ENCODE measurements at places on chromosomes 16 and 17.

DNA sequence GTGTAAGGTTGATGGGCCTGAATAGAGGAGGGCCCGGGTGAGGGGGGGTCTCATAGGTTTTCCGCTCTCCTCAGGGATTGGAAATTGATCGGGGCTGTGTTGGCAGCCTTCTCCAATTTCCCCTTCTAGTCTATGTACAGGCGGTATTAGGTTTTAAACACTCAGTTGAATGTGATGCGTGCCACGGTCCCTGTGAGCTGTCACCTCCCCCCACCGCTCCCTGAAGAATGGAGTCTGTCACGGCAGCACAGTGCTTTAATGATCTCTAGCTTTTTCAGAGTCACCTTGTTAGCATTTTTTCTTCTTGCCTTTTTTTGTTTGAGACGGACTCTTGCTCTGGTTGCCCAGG, 800 bp downstream of the COX4I1 start:
- no peak for DNase-seq

DNA sequence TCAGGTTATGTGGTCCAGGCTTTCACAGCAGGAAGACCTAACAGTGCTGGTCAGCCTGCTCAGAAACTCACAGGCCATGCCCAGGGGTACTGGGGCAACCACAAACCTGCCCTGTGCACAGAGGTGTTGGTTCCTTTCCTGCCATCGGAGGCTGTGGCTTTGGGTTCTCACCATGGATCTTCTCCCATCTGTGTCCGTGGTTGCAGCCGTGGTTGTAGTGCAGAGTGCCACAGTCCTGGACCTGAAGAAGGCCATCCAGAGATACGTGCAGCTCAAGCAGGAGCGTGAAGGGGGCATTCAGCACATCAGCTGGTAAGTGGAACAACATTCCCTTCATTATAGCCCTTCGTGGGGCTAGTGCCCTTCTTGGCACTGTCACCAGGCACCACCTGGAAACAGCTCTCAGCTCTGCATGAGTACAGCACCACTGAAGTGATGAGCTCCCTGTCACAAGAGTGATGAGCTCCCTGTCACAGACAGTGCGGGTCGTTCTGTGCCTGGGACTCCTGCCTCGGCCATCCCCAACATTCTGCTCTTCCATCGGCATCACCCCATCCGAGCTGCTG, 2.0 kb downstream of the SNRNP25 start:
- DNase-seq, result no peak

DNA sequence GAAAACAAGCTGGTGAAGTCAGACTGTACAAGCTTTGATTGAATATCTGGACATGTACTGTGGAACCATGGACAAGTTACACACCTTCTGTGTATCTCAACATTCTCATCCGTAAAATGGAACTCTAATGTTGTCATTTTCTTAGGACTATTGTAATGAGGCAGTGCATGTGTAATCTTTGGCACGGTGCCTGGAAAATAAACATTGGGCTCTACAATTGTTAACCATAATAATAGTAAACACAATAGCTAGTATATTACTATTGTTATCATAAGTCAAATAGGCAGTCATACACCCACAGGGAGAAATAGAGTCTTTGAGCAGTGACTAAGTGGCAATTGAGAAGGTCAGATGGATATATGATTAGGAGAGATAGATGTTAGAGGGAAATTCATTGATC, 39.8 kb upstream of the ANKFN1 start:
- no peak for DNase-seq

- no peak for DNase-seq
Observed at GRCh38 chr17:30832438-30833124, 815 bp downstream of the ATAD5 start.

DNA sequence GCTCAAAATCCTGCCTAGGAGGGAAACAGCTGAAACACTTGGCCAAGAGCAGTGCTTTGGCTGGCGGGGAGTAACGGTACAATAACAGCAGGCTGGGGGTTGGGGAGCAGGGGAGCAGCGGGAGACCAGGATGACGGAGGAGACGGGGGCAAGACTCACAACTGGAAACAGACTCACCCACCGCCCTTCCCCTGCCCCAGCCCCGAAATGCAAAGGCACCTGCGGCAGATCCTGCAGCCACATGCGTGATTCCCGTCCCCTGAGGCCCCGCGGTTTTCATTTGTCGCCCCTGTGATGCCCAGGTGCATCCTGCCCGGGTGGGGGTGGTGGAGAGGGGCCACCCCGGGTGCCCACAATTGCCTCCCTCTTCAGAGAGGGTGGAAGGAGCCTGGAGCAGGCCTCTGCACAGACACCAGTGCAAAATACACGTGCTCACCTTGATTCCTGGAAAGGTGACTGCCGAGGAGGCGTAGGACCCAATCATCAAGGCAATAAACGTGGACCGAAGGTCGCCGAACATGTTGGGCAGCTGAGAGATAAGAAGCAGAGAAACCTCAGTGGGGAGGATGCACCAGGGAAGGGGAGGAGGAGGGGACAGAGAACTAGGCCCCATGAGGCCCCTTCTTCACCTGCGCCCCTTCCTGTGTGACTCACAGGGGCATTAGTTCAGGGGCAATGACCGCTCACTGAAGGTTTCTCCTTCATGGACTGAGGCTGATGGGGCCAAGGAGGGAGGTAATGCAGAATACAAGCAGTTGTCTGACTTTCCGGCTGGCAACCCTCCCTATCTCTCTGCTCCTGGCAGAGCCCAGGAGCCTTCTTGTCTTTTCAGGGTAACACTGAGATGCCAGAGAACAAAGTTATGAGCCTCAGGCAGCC, 30.4 kb upstream of the PITPNA start:
- DNase-seq, result no peak

DNA sequence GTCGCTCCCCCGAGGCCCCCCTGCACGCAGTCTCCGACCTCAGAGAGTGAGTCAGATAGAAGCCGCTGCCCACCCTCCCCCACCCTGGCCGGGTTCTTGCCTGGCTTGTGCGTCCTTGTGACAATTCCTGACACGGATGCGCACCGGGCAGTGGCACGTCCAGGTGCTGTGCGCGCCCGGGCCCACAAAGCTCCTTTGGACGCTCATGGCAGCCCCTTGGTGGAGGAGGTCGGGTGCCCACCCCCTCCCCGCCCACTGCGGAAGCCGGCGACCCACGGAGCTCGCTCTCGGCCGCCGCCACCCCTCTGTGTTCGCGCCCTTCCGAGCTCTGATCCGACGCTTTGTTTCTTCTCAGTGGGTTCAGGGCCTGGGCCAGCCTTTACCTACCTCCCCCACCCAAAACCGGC, 662 bp upstream of the TUBB3 start:
- no peak for DNase-seq

- DNase-seq, result no peak
Observed at GRCh38 chr16:15677447-15677846, 27.4 kb downstream of the NDE1 start.

- DNase-seq, result no peak
Observed at GRCh38 chr16:57356547-57356946, 2.0 kb upstream of the CCL22 start.

- no peak for DNase-seq
Observed at GRCh38 chr16:49825041-49825440, 30.9 kb downstream of the ZNF423 start.

GRCh38 chr17:30534938-30535921, 58.0 kb downstream of the GOSR1 start:
- no peak for DNase-seq

- no peak for DNase-seq
Observed at GRCh38 chr17:1644493-1645206, 882 bp downstream of the SCARF1 start.

DNA sequence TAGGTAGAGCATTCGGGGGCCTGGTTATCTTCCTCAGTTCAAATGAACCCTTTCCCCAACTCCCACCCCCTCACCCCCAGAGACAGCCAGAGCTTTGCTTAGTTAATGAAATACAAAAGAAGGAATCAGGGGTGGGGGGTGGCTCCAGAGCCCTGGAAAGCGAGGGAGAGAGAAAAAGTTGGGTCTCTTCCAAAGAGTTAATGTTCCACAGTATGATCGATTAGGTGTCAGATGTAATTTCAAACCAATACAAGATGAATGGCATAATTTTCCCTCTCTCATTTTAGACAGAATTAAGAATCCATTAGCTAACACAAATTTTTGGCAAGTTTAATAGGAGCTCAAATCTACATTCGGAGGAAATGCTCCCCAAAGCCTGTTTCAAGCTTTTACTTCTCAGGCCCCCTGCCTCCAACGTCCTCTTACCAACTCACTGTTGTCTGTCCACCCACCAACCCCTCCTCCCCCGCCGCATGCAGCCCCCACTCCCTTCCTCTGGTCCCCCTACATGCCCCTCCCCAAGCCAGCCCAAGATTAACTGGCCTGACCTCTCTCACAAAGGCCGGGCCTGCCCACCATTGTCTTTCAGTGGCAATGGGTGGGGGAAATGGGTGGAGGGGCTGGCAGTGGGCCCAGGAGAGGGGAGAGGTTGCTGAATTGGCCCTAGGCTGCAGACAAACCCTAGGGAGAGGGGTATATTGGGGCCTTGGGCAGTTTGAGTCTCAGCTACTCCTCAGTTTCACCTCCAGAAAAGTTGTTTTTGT, 28.2 kb downstream of the NEUROD2 start:
- DNase-seq, result no peak

- no peak for DNase-seq
Observed at GRCh38 chr16:12805066-12805465, 1.4 kb upstream of the CPPED1 start.

DNA sequence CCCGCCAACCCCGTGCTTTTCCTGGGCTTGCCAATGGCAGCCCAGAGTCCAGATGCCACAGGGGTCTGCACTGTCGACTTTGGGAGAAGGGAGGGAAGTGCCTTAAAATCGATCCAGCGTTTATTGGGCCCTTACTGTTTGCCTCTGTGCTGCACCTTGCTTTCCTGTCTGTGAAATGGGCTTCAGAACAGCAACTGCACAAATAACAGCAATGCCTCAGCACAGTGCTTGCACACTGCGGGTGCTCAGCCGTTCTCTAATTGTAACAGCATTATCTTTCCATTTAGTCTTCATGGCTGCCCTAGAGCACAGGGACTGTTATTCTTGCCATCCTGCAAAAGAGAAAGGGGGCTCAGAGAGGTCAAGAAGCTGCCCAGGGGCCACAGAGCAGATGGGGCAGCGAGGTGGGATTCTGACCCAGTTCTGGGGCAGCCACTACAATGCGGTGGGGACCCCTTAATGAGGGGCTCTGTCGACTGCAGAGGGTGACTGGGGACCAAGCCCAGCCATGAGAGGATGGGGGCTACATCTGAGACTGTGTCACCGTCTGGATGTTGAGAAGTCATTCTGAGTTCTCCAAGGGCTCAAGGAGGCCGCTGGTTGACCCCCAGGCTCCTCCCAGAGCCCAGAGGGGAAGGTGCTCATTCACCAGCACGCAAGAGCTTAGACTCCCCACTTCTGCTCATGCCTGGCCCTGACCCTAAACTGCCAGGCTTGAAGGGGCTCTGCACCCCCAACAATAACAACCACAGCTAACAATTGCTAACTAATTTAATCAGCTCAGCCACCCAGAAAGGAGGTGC, 9.4 kb upstream of the FOXF1 start:
- DNase-seq, result no peak

GRCh38 chr16:72848028-72848400, 199.9 kb downstream of the ZFHX3 start:
- no peak for DNase-seq

GRCh38 chr16:414395-415169, 10.9 kb upstream of the RAB11FIP3 start:
- no peak for DNase-seq

DNA sequence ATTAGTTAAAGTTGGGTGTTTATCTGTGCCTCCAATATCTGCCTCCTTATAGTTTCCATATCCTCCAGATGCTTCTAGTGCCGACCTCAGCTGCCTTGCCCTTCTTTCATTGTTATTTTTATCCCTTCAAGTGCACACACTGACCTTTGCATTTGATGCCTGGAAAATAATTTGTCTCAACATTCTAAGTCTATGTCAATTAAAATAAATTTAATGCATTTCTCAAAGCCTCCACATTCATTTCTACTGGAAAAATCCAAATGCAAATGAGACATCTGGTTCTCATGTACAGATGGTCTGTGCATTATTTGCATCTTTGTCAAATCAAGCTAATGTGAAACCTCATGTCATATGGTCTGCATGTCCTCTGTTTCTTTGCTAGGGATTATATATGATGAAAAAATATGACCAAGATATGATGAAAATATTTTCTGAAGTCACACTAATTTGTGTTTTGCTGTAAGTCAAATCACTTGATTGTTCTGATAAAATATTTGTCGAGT, 61.4 kb downstream of the TMEM100 start:
- no peak for DNase-seq

DNA sequence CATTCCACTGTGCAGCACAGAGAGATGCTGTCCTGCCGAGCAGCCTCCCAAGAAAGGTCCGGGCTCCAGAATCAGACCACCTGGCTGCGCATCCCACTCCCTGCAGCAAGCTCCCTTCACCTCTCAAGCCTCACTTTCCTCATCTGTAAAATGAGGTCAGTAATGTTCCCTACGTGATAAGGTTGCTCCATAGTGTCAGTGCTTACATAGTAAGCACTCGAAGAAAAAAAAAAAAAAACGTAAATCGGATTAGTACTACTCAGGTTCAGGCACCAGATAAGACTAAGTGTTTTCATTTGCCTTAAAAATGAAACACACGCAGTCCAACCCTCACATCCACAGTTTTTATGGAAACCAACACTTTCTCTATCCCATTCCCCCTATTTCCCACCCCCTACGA, 76.7 kb downstream of the CCT6B start:
- DNase-seq, result no peak

GRCh38 chr17:62923258-62924150, 42.5 kb upstream of the TANC2 start:
- DNase-seq, result no peak

DNA sequence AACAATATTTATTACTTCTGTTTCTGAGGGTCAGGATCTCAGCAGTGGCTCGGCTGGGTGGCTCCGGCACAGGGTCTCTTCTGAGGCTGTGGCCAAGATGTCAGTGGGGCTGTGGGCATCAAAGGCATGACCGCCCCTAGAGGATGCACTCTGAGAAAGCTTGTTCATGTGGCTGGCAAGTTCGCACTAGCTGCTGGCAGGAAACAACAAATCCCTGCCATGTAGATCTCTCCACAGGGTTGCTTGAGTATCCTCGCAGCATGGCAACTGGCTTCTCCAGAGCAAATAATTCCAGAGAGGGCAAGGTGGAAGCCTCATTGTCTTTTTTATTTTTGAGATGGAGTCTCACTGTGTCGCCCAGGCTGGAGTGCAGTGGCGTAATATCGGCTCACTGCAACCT, 12.5 kb downstream of the KCTD13 start:
- no peak for DNase-seq

GRCh38 chr16:22323959-22324786, 27.0 kb downstream of the POLR3E start:
- DNase-seq, result no peak

GRCh38 chr16:10741844-10742243, 1.8 kb upstream of the NUBP1 start:
- DNase-seq, result no peak

- DNase-seq, result no peak
Observed at GRCh38 chr16:50088302-50088701, 22.5 kb downstream of the HEATR3 start.

DNA sequence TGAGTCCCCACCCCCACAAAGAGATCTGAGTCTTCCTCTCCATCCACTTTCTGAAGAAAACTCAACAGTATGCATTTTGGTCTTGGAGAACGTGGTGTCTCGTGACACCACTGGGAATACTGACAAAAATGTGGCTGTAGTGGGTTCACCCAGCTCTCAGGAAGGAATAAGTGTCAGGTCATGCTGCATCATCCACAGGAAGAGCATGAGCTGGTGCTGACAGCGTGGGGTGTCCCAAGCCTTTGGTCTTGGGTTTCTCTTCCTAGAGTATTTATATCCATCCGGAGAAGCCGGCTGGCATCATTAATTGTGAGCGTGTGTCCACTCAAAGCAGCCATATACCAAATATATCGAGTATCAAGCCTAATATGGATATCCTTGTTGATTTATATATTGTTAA, 55.9 kb downstream of the C17orf67 start:
- no peak for DNase-seq

- DNase-seq, result no peak
Observed at GRCh38 chr17:81148986-81149533, 16.2 kb upstream of the PVALEF start.

All from GM12891 (cell line).